ENCODE measurements at places on chromosomes 12 and 14.

GRCh38 chr12:11840366-11840765 lies 190.9 kb downstream of the ETV6 start:
- no peak for DNase-seq

- no peak for DNase-seq
Observed at GRCh38 chr12:116726694-116727093, 11.2 kb downstream of the SPRING1 start.

- DNase-seq = no peak
Observed at GRCh38 chr14:88618476-88618875, 55.6 kb downstream of the ZC3H14 start.

- DNase-seq = no peak
Observed at GRCh38 chr14:76662580-76662979, 98.7 kb upstream of the VASH1 start.

DNA sequence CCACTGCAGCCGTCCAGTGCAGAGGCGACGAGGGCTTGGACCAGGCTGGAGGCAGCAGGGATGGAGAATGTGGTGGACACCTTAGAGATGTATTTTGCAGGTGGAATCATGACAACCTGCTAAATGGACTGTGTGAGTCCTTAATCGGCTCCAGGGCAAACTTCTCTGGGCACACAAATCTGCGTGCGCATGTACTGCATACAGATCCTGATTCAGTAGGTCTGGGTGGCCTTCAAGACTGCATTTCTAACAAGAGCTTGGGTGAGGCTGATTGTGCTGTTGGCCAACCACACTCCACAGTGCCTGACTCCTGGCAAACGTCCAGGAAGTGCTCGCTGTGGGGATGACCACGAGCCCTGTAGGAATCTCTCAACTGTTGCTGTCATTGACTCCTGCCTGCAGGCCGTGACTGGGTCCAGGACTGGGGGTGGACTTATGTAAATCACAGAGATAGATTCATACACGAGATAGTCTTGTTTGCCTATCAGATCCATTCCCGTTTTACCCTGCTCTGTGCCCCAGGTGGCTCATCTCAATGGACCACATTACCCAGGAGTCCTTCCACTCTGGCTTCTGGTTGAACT lies 27.2 kb downstream of the JDP2 start:
- DNase-seq = no peak

DNA sequence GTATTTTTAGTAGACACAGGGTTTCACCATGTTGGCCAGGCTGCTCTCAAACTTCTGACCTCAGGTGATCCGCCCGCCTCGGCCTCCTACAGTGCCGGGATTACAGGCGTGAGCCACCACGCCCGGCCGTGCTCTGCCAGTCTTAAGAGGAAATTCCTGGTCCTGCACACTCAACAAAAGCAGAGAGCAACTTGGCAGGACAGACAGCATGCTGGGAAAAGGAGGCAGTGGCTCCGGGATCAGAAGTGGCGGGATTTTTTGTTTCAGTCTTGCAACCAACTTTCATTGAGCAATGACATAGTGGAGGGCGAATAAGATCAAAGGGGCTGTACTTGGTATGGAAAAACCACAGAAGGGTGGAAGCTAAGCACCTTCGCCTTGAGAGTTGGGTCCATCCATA lies 2.1 kb downstream of the CKAP4 start:
- no peak for DNase-seq

DNA sequence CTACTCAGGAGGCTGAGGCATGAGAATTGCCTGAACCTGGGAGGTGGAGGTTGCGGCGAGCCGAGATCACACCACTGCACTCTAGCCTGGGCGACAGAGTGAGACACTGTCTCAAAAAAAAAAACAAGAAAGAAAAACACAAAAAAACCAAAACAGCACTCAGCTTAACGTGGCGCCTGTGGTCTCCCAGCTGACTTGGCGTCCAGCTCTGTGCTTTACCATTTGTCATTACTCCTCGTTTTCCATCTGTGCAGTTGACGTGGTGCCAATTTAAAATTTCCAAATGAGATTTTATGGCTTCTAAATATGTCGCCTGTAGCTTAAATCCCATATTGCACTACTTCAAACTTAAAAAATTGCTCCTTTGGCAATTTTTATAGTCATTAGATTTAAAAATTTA lies 2.0 kb downstream of the MGP start:
- no peak for DNase-seq

DNA sequence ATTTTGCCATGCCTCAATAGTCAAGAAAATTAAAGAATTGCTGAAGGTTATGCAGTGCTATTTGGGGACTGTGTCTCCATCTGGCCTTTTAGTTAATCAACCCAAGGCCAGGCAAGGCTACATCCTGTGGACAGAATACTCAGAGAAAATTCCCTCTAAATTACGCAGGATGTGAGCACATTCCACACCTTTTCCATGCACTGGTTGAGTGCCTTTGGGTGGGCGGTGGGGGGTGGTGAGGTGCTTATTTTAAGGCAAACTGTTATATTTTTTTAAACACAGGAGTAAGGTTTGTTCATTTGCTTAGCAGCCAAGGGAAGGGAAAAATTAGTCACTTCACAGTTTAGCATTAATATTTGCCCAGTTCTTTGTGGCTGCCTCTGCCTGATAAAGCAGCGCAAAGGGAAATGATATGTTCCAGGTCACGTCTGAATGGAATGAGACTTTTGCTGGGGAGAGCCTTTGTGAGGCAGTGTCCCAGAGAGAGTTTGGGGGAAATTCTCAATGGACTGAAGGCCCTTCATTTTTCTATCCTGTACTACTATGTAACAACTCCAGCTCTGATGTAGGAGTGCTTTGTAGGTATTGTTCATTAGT lies 17.2 kb upstream of the KCNA5 start:
- no peak for DNase-seq

DNA sequence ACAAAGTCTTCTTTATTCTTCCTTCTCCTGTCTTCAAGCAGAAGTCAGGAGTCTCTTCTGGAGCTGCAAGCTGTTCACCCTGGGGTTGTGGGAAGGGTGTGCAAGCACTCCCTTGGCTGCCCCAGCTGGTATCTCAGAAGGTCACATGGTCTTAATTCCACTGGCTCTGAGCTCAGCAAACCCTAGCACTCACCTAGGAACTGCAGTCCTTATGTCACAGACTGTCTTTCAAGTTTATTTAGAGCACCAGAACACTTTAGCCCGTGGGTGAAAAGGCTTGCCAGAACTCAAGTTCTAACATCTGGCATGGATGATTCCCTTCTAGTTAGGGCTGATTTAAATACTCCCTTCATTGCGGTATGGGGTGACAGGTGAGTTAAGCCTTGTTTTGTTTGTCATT lies 379.0 kb downstream of the CCER1 start:
- no peak for DNase-seq

GRCh38 chr12:508795-509194 lies 49.1 kb downstream of the B4GALNT3 start:
- no peak for DNase-seq

DNA sequence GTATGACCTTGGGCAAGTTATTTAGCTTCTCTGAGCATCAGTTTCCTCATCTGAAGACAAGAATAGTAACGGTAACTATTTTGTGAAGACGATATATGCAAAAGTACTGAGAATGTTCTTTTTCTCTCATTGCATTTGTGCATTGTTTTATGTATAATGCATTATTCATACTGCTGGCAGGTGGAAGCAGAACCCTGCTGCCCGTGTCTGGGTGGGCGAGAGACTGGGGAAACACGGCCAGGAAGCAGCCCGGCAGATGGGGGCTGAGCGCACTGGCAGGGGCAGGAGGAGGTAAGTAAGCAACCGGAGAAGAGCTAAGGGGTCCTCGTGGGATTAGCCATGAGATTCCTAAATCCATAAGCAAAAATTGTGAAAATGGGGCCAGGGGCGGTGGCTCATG lies 115.8 kb upstream of the MED13L start:
- DNase-seq = no peak

GRCh38 chr12:98651328-98651727 lies 6.2 kb downstream of the APAF1 start:
- DNase-seq = no peak

- DNase-seq = no peak
Observed at GRCh38 chr12:106947461-106947860, 8.2 kb upstream of the TMEM263 start.
